ENCODE measurements at places on chromosomes 6 and 20.

- no peak for DNase-seq
These were observed 39.3 kb downstream of the BEND3 start for GRCh38 chr6:107075951-107076381.

GRCh38 chr6:9841886-9842725, 572.8 kb downstream of the TFAP2A start:
- DNase-seq, result no peak

- no peak for DNase-seq
These were observed 69.0 kb downstream of the MOCS1 start for GRCh38 chr6:39865011-39865888.

DNA sequence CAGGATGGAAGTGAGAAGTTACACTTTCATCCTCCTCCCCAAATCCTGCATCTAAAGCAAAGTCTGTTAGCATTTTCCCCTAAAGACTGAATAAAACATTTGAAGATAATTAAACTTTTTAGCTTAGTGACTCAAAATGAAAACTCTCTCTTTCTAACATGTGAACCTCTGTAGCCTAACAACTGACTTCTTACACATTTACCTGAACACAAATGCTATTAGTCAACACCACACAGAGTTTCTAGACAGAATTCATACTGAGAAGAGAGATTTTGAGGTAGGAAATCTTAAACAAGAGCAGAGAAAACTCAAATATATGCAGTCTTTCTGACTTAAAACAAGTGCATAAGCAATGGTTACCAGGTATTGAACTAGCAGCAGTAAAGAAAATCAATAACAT, 149.9 kb upstream of the SMLR1 start:
- no peak for DNase-seq

GRCh38 chr20:36117638-36118037, 36.9 kb upstream of the EPB41L1 start:
- no peak for DNase-seq

DNA sequence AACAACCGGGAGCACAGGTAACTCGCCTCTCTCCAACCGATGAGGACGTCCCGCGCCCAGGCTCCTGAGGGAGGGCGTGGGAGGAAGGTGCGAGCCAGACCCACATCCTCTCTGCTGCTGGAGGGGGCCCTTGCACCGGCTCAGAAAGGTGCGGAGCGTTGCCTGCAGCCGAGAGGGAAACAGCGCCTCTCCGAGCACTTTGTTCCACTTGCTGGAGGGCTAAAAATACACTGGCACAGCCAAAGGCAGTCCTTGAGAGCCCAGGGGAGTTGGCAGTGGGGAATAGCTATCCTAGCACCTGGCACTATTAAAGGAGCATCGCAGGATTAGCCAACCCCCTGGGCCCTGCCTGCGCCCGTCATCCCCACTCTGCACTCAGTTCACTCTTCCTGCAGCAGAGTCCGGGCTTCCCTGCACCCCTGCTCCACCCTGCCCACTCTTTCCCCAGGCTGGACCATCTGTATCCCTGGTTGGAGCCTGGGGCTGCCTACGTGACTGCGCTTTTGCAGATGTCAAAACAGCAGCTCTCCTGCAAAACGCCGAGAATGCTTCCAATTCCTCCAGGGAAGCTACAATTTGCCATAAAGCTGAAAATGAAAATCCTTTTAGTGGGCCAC, 108.9 kb downstream of the SNX5 start:
- DNase-seq, result no peak

GRCh38 chr6:137247724-137248123, 28.5 kb upstream of the IFNGR1 start:
- DNase-seq, result no peak

DNA sequence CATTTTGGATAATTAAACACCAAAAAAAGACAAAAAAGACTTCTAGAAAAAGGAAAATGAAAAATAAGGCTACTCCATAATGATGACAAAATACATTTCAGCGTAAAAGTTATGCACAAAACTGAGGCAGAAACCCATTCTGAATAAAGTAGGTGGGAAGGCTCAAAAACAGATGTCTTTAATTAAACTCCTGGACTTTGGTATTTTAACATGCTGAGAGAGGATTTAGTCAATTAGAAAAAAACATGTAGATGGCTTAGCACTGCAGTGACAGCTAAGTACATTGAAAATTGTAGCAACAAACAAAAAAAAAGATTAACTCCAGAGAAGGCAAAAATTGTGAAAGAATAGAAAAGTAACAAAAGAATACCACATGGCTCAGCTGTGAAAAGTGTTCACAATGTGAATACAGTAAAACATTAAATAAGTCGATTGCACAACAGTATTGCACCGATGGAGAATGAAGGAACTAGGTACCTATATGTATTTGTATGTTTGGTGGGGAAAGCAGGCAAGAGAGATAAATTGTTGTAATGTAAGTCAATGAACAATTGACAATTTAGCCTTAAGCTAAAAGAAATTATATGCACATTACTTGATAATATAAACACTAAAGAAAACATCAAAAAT, 59.5 kb downstream of the TBC1D32 start:
- no peak for DNase-seq

DNA sequence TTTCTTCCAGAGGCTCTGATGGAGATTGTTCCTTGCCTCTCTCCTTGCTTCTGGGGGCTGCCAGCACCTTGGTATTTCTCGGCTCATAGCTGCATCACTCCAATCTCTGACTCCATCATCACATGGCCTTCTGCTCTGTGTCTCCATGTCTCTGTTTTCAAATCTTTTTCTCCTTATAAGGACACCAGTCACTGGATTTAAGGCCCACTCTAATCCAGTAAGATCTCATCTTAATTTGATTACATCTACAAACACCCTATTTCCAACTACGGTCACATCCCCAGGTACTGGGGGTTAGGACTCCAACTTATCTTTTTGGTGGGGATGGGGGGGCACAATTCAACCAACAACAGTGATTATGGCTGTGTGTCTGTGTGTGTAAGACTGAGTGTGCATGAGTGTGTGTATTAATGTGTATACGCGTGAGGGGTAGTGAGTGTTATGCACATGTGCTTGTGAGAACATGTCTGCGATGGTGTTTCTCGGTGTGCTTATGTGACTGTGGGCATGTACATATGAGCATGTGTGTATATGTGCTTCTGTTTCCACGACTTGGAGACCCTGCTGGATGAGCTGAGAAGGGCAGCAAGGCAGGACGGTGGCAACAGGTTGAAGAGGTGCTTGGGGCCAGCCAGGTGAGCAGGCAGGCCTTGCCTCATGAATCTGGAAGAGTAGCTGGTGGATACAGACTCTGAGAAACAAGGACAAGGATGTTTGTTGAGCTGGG, 130.5 kb downstream of the MRPL14 start:
- no peak for DNase-seq

GRCh38 chr20:39627765-39628164, 665.6 kb downstream of the DHX35 start:
- no peak for DNase-seq

DNA sequence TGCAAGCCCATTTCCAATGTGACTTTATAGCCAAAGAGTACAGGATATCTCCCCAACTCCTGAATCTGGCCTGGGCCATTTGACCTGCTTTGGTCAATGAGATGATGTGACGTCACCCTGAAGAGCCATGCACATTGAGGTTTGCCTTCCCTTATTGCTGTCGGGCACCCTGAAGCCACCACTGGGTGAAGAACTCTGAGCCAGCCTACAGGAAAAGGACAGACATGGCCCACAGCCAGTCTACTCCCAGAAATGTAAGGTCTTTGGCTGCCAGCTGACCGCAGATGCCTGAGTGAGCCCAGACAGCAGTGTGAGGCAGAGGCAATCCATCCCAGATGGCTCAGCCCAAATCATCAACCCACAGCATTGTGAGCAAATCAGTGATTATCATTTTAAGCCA, 3.7 kb upstream of the SYNDIG1 start:
- no peak for DNase-seq

GRCh38 chr6:143902827-143903226, 38.6 kb downstream of the ZC2HC1B start:
- no peak for DNase-seq

- no peak for DNase-seq
These were observed 43.1 kb downstream of the ZNF217 start for GRCh38 chr20:53550280-53551187.

- DNase-seq, result no peak
These were observed 28.9 kb upstream of the ANKEF1 start for GRCh38 chr20:10005885-10006284.

DNA sequence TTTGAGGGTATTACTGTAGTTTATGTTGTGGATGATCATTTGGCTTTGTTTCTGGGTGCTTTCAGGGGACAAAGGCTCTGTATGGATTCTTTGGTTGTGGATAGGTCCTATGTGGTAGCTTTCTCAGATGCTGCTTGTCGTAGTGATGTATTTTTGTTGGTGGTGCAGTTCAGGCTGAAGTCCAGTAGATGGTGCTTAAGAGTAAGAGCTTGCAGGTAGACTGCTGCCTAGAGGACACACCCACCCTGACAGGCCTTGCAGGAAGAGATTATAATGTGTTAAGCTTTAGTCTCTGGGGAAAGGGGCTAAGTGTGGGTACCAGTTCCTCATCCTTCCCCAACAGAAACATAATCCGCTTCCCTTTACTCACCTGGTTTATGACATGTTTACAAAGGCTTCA, 62.6 kb upstream of the ADGRB3 start:
- DNase-seq, result peak; percentile 7

DNA sequence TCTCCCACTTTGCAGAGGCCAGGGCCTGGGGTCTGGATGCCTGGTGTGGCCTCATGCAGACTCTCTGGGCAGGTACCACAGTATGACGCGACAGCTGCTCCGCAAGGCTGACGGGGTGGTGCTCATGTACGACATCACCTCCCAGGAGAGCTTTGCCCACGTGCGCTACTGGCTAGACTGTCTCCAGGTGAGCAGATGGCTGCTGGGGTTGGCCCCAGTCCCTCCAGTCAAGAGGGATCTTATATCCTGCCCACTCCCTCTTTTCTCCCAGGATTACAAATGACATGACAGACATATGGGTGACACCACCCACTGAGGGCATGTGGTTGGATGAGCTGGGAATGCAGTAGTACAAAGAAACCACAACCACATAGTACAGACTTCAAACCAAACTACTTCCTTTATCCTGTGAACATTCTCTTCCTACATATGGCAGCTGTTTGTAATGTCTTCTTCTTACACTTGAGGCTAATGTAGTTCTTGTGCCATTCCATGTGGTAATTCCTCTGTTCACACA, 29.9 kb downstream of the RAB44 start:
- DNase-seq, result no peak

GRCh38 chr6:51855310-51856082, 231.9 kb downstream of the PKHD1 start:
- DNase-seq, result peak; percentile 38

DNA sequence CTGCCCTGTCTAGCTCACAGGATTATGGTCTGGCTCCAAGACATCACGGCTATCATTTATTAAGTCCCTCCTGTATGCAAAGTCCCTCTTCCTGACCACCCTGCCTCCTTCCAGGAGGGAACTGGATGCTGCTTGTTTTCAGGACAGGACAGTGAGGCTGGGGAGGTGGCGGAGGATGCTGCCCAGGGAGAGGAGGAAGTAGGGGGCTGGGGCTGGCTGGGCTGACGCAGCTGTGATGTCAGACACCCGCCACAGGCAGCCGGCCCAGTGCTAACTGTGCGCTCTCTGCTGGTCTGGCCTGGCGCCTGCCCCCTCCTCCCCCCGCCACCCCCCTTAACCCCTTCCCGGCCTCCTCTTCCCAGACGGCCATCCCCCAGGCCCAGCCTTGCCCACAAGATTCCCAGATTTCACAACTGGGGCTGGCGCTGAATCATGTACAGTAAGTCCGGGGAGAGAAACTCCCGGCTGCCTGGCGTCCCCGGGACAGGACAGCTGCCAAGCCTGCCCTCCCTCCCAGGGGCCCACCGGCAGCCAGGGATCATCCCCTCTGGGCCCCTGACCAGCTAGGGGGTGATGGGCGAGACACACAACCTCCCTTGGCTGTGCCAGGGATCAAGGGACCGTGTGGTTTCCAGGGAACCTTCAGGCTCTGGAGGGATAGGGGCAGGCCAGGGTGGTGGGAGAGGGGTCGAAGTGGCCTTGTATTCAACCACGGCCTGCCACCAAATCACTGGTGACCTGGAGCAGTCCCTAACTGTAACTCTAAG, 118.1 kb downstream of the CEBPB start:
- DNase-seq, result no peak

DNA sequence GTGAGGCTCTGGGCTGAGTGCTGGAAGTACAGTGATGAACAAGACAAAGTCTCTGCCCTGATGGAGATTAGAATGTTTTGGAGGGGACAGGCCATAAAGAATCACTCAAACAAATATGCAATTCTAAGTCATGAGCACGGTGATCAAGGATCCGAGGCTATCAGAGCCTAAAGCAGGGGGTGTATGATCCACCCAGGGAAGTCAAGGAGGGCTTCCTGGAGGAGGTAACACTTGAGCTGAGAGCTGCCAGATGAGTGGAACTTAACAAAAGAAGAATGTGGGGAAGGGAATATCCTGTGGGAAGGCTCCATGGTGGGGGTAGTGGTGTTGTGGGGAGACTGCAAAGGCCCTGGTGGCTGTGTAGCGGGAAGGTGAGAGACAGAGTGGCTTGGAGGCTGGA, 12.2 kb downstream of the BPIFB4 start:
- DNase-seq, result no peak

- no peak for DNase-seq
These were observed 523.8 kb upstream of the FLRT3 start for GRCh38 chr20:14861028-14861699.

Data from T-helper 1 cell (primary cell).